ENCODE measurements at places on chromosomes 12 and 14.

DNA sequence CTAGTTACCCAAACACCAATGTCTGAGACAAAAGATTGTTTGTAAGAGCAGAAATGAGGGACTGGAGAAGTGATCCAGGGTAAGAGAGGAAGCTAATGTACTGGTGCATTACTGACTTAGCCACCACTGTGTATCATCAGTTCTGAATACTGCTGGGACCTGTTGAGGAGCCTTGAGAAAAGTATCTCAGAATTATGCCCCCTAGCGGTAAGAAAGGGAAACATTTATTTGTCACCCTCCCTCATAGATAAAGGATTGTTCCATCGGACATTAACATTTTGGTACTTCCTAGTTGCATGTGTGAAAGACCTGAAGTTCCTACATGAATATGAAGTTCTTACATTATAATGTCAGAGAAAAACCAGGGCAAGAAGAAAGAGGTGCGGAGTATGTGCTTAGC is 612.5 kb downstream of the FSCB start:
- H3K4me3 ChIP-seq, result no peak overlapping the region
- H3K4me1 ChIP-seq, result no peaks in the 10 kb centered on the region
- no peaks in the 10 kb centered on the region for H3K36me3 ChIP-seq
- no peaks in the 10 kb centered on the region for H3K27me3 ChIP-seq
- DNase-seq, result no peak
- no peak overlapping the region for H3K27ac ChIP-seq

DNA sequence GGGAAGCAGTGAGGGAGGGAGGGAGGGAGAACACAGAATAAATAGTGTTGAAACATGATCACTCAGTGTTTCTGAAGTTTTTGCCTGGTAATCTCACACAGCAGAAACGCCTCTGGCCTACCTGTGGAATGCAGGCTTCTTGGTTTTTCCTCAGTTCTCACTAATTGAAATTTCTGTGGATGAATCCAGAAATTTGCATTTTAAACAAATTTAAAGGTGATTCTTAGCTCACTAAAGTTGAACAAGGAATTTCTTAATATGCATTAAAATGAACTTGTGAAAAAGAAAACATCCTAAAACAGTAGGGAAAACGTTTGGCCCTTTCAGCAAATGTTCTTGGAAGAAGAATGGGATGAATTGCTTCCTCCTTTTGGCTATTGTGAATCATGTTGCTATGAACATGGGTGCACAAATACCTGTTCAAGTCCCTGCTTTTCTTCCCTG is 1.4 kb downstream of the RNASE9 start:
- DNase-seq, result no peak
- no peaks in the 10 kb centered on the region for H3K36me3 ChIP-seq
- H3K4me3 ChIP-seq, result no peak overlapping the region
- H3K4me1 ChIP-seq, result no peaks in the 10 kb centered on the region
- H3K27me3 ChIP-seq, result no peaks in the 10 kb centered on the region
- no peak overlapping the region for H3K27ac ChIP-seq

- no peaks in the 10 kb centered on the region for H3K36me3 ChIP-seq
- DNase-seq, result no peak
- no peak overlapping the region for H3K4me3 ChIP-seq
- no peaks in the 10 kb centered on the region for H3K27me3 ChIP-seq
These were observed 193 bp downstream of the ACACB start for GRCh38 chr12:109116611-109116949.

GRCh38 chr12:92124689-92125029 is 21.0 kb downstream of the BTG1 start:
- H3K4me3 ChIP-seq, result no peak overlapping the region
- H3K36me3 ChIP-seq, result no peaks in the 10 kb centered on the region
- H3K4me1 ChIP-seq, result peaks cover 32% of the 10 kb centered on the region
- H3K27ac ChIP-seq, result no peak overlapping the region
- H3K27me3 ChIP-seq, result no peaks in the 10 kb centered on the region

Data from body of pancreas (tissue), 4 donors.